Activated CD4-positive, alpha-beta memory T cell treated with anti-CD3 and anti-CD28 coated beads, Interleukin-2, amount 10 ng/mL, durations not matched to agents 7 days and 5 days (primary cell): ENCODE measurements at places on chromosomes 12 and 14. TPM values are rescaled to one million over a fixed set of nuclear protein-coding genes. Genes with fewer than 3 reads are reported as not detected.

DNA sequence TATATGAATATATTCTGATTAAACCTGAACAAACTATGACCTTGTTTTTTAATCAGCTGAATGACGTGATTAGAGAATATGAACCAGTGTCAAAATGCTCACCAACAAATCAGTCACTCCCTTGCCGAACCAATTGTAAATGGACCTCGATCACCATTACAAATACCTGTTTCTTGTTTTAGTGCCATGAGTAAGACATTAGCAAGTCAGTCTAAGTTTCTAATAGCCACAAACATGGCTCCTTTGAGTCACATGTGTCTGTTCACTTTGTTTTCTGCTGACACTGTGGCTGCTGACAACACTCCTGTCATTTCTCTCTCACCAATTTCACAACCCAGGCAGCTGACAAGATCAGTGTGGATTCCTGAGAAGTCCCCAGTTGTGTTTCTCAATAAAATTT, 286.2 kb upstream of the MDGA2 start:
- DNase-seq: no peak

- no peak for DNase-seq
Measured at GRCh38 chr12:124543590-124544310, 23.7 kb downstream of the NCOR2 start.

- no peak for DNase-seq
Measured at GRCh38 chr14:34502001-34502400, 37.5 kb downstream of the EAPP start.

GRCh38 chr14:100129161-100129589, 30.3 kb downstream of the DEGS2 start:
- DNase-seq: no peak

GRCh38 chr14:101505236-101505970, 55.9 kb upstream of the DIO3 start:
- no peak for DNase-seq

GRCh38 chr12:49615725-49616124, 7.6 kb upstream of the PRPF40B start:
- no peak for DNase-seq

- no peak for DNase-seq
Measured at GRCh38 chr14:61197416-61197815, 83.7 kb downstream of the TMEM30B start.

GRCh38 chr12:28459481-28459880, 269.2 kb downstream of the CCDC91 start:
- no peak for DNase-seq

- DNase-seq: peak; percentile 15
Measured at GRCh38 chr14:100900837-100901390, 2.6 kb downstream of the RTL1 start.

- no peak for DNase-seq
Measured at GRCh38 chr14:58829594-58829993, 191.8 kb downstream of the DACT1 start.

- DNase-seq: no peak
Measured at GRCh38 chr12:5966486-5967095, 21.5 kb upstream of the ANO2 start.

DNA sequence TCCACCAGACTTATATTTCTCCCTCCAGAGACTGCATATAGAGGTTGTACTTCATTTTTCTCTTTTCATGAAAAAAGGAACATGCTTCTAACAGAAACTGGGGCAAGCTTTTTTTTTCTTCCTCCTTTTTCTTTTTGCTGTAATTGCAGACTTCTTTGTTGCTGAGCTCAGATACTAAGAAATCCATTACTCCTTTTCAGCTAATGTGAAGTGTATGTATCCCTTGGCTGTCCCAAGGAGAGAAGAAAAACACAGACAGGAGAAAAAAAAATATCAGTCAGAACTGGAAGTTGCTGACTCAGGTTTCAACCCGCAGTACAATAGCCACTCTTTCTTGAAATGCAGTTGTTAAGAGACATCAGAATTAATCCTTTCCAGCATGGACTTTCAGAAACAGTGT, 1248.4 kb downstream of the LRFN5 start:
- no peak for DNase-seq

DNA sequence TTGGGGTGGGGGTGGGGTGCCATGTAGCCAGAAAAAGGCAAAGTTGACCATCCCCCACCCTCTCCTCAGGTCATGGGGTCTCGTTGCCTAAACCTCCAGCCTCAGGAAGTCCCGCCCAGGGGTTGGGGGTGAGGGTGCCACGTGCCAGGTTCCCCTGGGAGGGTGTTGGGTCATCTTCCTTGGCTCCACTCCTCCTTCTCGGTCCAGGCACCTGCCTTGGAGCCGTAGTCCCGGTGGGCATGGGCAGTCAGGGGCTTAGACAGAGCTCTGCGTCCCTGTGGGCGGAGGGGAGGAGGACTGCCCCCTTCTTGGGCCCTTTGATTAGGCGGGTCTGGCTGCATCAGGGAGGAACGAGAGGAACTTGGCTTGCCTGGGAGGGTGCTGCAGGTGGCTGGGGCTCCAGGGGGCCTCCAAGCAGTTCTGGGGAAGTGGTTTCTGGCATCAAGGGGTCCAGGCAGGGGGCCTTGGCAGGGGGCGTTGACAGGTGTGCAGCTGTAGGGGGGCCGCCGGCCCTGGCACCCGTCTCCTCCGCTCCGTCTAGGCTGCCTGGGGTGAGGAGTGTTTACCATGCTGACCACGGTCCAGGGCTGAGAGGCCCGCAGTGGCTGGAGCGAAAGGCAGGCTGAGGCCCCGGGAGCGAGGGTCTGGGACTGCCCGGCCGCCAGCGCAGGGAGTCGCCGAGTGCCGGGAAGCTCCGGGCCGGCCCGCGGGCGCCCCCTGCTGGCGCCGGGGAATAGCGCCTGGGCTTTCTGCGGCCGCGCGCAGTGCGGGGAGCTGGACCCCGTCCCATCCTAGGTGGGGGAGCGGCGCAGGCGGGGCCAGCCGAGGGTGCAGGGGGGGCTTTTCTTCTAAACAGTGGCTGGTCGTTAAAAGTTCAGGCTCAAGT, 7.9 kb downstream of the SETD1B start:
- peak; percentile 73 for DNase-seq

- DNase-seq: no peak
Measured at GRCh38 chr12:53564278-53564677, 57.0 kb upstream of the NPFF start.

DNA sequence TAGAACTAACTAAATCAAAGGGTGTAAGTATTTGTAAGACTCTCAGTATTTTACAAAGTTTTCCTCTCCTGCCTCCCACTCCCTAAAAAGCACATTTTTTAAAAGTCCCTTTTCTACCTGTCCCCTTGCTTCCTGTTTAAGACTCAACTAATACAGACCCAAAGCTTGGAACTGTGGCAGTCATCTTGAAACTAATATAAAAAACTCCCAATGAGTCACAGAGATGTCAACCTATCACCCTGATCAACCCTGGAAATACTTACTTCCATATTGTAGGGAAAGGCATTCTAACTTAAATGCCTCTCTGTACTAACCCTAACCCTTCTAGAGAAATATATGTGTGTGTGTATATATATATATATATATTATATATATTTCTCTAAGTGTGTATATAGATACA, 184.8 kb downstream of the SPTSSA start:
- no peak for DNase-seq

DNA sequence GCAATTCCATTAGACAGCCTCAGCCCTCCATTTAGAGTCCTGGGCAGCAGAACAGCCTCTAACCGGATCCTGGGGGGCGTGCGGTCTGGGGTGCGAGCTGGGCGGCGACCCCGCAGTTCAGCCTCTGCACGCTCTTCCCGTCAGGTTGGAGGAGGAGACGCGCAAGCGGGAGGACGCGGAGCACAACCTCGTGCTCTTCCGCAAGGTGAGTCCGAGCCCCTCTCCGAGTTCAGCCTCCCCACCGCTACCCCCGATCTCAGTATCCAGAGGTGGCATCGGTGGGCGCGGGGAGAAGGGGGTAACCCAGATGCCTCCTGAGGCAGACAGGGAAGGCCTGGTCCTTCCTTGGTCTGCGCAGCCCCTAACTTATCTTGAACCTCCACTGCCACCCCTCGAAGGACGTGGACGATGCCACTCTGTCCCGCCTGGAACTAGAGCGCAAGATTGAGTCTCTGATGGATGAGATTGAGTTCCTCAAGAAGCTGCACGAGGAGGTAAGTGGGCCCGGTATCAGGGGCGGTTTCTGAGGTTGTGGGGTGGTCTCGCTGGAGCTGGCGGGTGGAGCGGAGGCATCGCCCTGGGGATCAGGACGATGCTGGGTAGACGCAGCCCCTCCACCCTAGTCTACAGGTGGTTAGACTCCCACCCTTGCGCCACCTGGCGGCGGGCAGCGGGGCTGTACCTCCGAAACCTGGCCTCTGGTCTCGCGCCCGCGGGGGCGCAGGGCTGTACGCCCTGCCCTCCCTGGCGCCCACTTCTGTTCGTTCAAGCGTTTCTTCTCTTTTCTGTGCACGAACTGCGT, 1.3 kb downstream of the PRPH start:
- DNase-seq: peak; percentile 68

- DNase-seq: no peak
Measured at GRCh38 chr14:61481701-61482100, 160.3 kb downstream of the PRKCH start.

DNA sequence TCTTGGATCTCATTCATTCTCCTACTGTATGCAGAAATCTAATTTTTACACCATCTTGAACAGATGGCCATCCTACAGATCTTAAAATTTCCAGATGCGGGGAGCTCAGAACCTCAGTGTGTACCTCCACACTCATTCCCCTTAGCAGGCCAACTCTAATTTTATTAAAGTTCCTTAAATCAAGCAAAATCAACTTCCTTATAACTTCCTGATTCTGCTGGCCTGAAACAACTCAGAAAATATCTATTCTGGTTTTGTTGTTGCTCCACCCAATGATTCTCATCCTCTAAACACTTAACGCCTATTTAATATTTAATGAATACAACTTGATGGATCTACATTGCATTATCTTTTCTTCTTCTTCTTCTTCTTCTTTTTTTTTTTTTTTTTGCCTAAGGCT, 3.1 kb downstream of the EMP1 start:
- no peak for DNase-seq

DNA sequence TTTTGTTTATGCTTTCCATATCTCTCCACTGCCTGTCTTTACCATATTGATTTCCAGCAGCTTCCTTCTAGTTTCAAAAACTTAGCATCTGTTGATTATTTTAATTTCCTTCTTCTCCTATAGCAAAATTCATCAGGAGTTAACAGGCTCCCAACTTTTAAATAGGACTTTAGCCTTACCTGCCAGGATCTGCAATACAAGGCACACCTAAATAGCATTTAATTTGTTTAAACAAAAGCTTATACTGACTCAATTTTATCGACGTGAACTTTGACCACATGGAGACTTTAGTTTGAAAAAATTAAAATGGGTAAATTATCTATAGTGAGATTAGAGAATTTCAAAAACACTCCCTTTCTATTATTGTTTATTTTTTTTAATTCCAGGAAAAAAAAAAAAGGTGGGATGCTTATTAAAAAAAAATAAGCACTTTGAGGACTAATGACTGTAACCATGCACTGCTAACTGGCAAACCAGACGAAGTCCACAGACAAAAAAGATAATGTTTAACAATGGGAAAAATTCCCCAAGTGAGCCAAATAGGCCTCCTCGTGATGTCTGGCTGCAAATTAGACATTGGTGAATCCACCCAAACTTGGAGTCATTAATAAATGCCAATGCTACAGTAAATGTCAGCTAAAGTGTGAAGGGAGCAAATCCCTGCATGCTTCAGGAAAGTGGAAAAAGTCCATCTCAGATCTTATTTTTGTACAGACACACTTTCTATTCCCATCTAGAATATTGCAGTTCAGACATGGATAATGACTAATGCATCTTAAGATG, 40.7 kb downstream of the RMST start:
- DNase-seq: no peak

GRCh38 chr12:62127516-62127915, 132.7 kb upstream of the USP15 start:
- no peak for DNase-seq

GRCh38 chr14:61513986-61514830, 181.1 kb upstream of the HIF1A start:
- DNase-seq: no peak

DNA sequence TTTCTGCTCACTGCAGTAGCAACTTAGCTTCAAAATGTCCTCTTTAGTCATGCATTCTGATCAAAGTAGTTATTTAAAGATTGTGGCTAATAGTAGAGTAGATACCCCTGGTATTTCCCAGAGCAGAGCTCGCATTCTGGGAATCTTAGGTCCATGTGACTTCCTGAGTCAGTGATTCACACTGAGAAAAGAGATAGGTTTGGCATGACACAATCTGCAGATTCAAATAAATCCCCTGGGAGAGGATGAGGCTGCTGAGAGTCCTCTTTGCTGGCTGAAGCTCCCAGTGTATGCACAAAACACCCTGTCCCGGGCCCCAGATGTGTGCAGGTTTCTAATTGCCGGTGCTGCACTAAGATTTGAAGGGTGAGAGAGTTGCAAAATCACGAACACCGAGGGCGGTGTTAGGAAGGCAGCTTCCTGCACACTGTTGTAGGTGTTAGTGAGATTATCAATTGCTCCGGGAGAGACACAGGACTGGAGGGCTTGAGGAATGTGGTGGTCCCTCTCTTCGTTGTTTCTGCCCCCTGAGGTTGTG, 233.2 kb downstream of the NRXN3 start:
- no peak for DNase-seq

DNA sequence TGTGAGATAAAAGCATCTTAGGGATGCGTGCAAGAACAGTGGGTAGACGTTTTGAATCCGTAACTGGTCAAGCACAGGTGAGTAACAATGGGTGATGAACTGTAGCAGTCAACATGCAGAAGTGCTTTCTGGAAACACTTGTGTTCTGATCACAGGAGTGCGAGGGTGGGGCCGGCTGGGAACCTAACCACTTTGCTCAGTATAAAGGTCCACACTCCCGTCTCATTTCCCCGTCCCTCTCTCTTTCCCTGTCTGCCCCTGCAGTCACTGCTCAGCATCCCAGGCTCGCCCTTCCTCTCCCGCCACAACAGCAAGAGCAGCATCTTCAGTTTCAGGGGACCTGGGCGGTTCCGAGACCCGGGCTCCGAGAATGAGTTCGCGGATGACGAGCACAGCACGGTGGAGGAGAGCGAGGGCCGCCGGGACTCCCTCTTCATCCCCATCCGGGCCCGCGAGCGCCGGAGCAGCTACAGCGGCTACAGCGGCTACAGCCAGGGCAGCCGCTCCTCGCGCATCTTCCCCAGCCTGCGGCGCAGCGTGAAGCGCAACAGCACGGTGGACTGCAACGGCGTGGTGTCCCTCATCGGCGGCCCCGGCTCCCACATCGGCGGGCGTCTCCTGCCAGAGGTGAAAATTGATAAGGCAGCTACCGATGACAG, 127.1 kb downstream of the FIGNL2 start:
- DNase-seq: peak; percentile 23

DNA sequence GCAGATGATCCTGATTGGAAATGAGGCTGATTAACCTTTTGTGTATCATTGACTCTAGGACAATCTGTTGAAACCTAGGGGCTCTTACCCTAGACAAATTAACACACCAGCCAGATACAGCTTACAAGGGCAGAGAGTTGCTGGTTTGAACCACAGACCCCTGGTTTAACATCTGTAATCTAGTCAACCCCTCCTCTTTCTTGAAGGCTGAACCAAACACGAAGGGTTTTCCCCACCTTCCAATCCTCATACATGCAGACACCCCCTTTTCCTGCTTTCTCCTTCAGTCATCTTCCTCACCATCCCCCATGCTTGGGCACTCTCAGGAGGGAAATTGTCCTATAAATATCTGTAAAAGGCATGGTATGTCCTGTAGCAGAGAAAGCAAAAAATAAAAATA, 126.0 kb upstream of the HIF1A start:
- no peak for DNase-seq

- no peak for DNase-seq
Measured at GRCh38 chr12:15274561-15274967, 47.7 kb upstream of the PTPRO start.

Gene NXPH4
- 1.1 TPM for total RNA-seq

Gene KANSL2
- total RNA-seq: 42.2 TPM

Gene FAM90A1
- 0.20 TPM for total RNA-seq

Gene RTL1
- total RNA-seq: not detected

Gene ZNF891
- total RNA-seq: 1.6 TPM

Gene DNAAF2
- 7.5 TPM for total RNA-seq
